ENCODE measurements at places on chromosomes 5 and 9.
A peak's percentile ranks its signal among the peaks of the same experiment; 100 is the strongest.

GRCh38 chr5:14197056-14197455, 53.9 kb downstream of the TRIO start:
- no peak for DNase-seq

- DNase-seq: peak; percentile 56
Observed at GRCh38 chr9:121262423-121262822, 5.5 kb upstream of the GSN start.

DNA sequence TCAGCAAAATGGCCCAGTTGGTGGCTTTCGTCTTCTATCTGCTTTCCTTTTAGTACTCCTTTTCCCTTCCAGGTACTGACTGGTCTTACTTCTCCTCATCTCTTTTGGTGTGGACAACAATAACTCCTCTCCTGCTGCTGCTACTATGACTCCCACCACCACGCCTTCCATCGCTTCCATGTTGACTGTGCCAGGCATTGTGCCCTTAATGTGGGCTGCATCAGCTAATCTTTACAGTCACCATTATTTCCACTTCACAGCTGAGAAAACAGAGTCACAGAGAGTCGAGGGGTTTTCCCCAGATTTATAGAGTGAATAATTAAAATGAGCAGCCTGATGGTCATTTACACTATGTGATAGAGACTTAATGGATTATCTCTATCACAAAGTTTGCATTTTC, 184.9 kb upstream of the IL12B start:
- no peak for DNase-seq

DNA sequence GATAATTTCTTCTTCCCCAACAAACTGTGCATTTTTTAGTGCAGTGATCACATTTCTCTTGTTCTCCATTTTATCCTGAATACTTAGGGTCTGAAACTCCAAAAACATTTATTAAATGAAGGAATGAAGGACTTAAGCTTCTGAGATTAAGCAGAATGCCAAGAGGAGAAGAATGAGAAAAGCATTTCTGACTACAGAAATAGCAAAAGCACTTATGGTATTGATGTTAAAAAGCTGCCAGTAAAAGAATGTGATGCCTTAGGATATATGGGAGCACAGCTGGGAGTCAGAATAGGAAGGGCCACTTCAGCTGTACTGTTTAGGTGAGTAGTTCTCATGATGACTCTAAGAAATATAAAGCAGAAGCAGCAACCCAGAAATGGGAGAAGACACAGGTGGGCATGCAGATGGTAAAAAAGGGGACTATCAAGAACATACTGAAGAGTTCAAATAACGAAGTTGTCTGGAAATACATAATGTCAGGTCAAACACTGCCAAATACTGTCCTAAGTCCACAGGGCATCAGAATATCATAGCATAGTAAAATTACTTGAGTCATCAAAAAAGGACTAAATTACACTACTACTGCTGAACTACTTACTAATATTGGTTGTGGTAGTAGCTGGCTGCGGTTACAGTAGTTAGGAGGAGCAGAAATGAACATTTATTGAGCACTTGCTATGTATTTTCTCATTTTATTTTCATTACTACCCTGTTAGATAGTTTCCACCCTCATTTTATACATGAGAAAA, 132.7 kb downstream of the MAPKAP1 start:
- no peak for DNase-seq

- peak; percentile 77 for DNase-seq
Observed at GRCh38 chr9:129131300-129132145, 20.3 kb downstream of the PTPA start.

DNA sequence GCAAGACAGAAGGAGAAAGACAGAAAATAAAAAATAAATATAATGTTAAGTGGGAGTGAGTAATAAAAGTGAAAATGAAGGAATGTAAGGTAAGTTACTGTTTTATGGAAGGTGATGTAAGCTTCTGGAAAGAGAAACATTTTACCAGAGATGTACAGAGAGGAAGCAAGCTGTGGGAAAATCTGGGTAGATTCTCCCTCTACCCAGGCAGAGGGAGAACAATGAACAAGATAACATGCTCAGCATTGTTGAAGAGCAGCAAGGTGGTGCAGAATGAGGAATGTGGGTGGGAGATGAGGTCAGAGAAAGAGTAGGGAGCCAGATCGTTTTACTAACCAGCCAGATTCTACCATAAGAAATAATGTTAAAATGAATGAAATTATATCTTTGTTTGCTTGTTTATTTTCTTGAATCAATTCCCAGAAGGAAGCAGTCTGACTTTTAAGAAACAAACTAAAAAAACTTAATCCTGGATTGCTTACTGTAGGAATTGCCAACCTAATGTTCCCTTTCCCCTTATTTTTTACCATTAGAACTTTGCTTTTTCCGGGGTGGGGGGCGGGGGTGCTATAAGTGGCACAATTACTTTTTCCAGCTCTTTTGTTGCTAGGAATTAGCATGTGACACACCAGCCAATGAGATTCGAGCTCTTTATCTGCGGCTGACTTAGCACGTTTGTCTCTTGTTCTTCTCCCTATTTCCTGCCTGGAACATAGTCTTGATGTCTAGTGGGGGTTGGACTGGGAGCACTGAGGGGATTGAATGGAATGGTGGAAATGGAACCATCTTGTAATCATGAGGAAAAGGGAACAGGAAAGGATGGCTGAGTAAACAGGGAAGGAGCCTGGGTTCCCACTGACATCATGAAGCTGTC, 356.7 kb downstream of the TMEM167A start:
- DNase-seq: no peak

DNA sequence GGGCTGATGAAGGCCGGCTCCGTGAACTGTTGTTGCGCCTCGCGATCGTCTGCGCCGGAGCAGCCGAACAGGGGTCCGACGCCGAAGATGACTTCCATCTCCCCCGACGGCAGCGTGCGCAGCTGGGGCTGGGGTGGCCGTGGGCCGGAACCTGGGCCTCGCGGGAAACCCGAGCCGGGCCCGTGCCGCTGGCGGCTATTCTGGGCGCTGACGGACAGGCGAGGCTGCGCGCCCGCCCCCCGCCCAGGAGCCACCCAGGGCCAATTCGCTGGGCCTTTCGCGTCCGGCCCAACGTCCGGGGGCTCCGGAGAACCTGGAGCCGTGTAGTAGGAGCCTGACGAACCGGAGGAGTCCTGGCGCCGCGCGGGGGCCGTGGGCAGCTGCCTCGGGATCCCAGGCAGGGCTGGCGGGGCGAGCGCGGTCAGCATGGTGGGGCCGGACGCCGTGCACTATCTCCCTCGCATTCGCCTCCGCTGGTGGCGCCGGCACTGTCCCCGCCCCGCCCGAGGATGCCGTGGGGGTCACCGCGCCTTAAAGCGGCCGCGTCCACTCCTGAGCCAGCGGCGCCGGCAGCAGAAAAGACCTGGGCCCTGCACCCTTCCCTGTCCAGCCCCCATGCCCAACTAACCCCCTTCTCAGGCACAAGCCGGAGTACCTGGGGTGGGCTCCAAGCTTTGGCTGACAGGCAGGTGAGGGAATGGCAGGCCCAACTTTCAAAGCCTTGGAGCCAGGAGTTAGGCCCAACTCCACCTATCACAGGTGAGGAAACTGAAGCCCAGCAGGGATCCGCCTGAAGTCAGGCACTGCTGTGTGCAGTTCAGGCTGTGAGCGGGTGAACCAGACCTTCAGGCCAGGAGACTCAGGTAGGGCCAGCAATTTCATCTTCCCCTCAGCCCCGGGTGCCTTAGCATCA, at the start of gene PROB1:
Gene PROB1, minus strand, starts transcription at position 451 of the 913 bp plus-strand sequence. Its CDS starts 23 bp downstream, at position 428.
- DNase-seq: peak; percentile 47

- DNase-seq: no peak
Observed at GRCh38 chr5:54279960-54280359, 30.4 kb downstream of the ARL15 start.

- peak; percentile 41 for DNase-seq
Observed at GRCh38 chr9:95880021-95880690, 4.7 kb downstream of the ERCC6L2 start.

DNA sequence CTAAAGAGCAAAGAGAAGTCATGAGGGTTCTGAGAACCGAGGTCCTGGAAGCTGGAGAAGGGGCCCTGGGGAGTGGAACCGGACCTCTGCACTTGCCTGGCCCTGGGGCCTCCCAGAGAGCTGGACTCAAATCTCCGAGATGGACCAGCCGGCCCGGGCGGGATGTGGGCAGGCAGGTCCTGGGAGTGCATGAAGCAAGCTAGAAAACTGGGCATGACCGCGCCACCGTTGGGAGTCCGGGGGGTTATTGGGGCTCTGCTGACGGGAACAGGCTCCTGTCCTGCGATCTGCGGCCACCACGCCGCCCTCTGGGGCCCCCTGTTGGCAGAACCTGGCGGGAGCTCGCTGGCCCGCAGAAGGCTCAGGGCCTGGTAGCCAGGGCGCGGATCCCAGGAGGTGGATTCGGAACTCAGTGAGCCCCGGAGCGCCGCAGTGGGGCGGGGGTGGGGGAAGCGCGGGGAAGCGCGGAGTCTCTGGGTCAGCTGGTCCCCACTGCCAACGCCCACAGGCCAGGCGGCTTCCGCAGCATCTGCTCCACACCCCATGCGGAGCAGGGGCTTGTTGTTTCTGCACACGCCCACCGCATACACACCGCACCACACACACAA, 150.6 kb downstream of the ERCC6L2 start:
- no peak for DNase-seq

DNA sequence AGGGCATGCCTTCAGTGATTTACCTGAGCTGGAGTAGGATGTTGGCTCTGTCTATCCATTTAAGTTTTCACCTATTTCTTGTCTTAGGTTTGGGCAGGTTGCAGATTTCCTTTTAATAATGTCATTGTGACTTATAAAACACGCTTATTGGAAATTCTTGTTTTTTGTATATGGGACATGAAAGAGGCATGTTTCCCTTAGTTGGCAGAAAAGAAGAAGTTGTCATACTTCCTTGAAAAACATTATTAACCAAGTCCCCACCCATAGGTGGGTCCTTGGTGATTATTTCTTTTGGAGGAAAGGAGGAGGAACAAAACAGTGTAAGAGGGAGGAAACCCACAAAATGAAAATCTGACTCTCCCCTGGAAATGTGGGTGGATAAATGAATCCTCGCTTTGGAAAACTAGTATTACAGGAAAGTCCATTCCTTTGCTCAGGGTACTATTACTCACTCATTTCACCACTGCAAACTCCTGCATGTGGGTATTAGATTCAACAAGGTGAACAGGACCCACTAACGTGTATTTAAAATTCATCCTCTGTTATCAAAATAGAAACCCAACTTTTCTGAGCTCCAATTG, 9.3 kb downstream of the CER1 start:
- DNase-seq: no peak

DNA sequence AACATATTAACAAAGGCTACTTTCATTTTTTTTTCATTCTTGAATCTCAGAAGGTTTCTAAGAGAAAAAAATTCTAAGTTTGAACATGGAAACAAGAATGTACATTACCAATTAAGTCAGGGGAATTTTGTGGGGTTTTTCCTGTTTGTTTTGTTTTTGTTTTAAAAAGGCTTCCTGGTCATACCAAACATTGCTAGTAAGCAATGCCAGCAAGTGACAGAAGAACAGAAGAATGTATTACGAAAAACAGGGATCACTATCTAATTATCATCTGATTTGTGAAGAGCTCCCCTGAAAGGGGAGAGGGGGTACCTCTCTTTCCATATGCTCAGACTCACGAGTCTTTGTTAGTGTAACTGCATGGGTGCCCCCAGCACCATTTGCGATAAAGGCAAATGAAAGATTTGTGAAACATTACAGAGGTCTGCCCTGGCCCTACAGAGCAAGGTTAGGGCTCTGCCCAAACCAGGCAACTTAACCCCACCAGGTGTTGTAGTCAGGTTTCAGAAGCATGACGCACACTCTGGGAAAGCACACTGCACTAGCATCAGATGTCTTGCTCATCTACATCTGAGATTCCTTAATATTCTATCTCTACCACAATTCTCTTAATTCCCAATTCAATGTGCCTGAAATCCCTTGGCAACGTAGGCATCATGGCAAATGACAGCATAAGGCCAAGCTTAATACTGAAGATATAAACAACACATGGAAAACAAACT, 268.2 kb downstream of the MLLT3 start:
- DNase-seq: peak; percentile 44

GRCh38 chr9:36039696-36040095, 3.0 kb downstream of the RECK start:
- DNase-seq: peak; percentile 84

DNA sequence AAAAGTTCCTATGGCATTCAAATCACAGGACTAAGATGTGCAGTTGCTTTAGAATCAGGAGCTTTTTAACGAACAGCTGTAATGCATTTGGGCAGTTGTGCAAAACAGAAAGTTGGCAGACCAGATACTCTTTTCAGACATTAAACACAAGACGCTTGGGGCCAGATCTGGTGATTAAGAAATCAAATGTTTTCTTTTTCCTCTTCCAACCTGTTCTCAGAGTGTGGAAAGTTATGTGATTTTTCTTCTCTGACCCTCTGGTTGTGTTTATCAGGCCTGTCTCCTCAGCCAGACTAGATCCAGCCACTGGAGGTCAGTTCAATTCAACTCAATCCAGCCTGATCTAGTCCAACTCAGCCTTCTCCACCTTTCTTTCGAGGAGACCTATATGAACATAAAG, 298.5 kb upstream of the PCSK5 start:
- no peak for DNase-seq

GRCh38 chr9:32928912-32929311, 72.5 kb downstream of the APTX start:
- DNase-seq: no peak

GRCh38 chr5:8068078-8068477, 199.1 kb downstream of the MTRR start:
- DNase-seq: no peak

DNA sequence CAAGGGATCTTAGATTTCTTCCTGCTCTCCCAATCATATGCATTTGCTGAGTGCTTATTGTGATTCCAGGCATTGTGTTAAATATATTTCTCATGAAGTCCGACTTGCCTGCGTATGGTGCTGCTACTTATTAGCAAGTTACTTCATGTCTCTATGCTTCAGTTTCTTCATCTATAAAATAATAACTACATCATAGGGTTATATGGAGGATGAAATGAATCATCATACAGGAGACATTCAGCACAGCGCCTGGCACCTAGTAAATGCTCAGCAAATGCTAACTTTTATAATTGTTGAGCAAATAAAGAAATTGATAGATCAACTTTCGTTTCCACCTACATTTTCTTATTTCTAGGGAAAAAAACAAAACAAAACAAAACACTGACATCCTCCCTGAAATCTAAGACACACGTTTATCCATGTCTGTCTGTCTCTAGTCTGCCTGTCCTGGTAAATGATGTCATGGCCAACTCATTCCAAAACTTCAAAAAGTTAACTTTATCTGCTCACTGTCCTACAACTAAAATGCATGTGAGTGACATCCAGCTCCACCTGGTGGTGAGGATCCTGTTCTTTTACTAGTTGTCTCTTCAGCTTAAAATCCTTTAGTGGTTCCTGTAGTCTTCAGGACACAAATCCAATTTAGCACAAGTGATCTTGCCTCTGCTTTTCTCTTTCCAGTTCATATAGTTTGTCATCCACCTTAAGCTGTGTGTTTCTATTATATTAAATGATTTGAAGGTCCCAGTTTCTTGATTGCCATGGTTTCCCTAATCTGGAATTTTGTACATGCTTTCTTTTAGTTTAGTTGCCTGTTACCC, 27.7 kb downstream of the PPP3R2 start:
- DNase-seq: peak; percentile 57

Measured in GM23248 (cell line).